ENCODE measurements at places on chromosomes 3 and 15.

DNA sequence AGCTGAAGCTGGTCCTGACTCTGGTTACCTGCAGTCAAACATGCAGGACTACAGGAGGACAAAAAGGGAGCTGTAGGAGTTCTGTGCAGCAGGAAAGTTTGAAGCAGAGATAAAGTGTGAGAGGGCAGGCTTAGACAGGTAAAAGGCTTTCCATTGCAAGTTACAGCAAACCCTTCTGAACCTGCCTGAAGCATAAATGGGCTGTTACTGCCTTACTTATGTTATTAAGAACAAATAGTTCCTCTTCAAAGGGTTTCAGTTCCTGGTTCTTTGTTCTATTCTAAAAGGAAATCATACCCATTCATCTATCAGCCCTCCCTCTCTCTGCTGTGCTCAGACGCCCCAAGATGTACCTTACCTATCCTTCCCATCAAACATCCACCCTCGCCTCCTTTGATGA, 52.4 kb upstream of the CACNA2D3 start:
- no peak for DNase-seq

- no peak for DNase-seq
These were observed 428.5 kb upstream of the CNTN3 start for GRCh38 chr3:75042941-75043340.

DNA sequence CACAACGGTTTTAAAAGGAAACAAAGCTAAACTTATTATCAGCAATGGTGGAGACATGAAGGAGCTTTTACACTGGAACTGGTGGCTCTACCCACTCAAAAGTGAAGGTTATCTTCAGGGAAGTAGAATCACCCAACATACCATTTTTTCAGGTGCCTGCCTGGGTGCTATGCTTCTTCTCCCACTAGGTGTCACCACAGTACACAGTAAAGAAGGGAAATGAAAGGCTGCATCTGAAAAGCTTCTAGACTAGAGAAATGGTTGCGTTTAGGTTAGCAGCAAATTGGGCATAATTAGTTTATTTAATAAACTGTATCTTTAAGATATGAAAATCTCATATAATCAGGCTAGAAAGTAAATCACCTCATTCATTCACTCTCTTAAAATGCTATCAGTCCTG, 47.0 kb upstream of the SELENOK start:
- DNase-seq, result no peak

DNA sequence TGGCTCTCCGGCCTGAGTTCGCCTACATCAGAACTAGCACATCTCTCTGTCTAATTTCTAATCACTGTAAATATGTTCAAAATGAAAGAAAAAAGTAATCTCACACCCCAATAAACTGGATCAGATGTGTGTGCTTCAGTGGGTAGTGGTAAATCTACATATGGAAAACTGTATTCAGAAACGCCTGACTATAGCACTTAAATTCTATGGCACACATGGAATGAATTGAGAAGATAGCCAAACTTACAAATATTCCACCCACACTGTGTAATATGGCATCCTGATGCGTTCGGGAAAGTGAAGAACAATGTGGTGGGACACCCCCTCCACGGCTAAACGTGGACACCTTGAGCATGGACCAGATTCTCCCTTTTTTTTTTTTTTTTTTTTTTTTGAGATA, 40.6 kb upstream of the BOC start:
- DNase-seq, result no peak

GRCh38 chr15:95226835-95227234, 995.5 kb downstream of the MCTP2 start:
- no peak for DNase-seq

- no peak for DNase-seq
These were observed 55.0 kb downstream of the SETD5 start for GRCh38 chr3:9452417-9452816.

- no peak for DNase-seq
These were observed 59.4 kb downstream of the TMEM44 start for GRCh38 chr3:194573680-194574437.

- no peak for DNase-seq
These were observed 34.6 kb downstream of the FGD5 start for GRCh38 chr3:14853271-14853951.

DNA sequence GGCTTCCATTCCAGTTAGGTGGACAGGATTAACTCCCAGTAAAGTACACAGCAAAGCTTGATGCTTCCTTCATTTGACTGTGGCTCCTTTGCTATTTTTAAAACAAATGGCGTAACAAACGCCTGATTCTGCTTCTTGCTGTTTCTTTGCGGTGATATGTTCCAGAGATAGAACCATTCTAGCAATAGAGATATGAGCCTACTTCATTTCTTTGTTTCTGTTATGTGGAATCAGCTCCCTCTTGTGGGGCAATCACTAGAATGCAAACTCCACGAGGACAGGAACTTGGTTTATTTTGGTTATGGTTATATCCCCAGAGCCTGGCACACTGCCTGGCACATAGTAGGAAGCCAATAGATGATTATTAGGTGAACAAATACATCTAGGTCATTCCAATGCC, 122.6 kb upstream of the SLC6A11 start:
- DNase-seq, result no peak

DNA sequence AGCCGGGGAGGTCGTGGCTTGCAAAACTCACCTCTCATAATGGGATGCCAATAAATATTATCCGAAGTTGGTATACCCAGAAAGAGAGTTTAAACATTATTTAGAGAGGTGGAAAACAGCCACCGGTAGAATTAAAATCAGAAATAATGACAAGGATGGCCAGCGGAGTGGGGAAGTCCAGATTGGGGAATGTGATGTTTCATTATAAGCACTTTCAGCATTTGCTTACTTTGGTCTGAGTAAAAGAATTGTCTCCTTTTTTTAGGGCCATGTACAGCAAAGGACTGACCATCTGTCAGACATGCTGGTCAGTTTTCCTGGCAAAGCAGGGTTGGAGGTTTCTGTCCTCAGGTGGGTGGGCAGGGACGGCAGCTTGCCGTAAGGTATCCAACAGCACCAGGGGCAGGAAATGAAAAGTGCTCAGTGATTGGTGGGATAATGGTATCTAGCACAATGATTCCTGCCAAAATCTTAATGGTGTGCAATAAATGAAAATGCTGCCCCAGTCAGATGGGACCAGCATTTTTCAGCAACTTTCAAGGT, 24.3 kb downstream of the APBA2 start:
- no peak for DNase-seq

- DNase-seq, result no peak
These were observed 427.5 kb downstream of the TUSC7 start for GRCh38 chr3:117137065-117137464.

- no peak for DNase-seq
These were observed 14.8 kb downstream of the ZIC1 start for GRCh38 chr3:147423798-147424580.

GRCh38 chr3:142863930-142864920, 24.7 kb downstream of the PCOLCE2 start:
- DNase-seq, result no peak

GRCh38 chr3:23356169-23356568, 153.0 kb downstream of the UBE2E2 start:
- no peak for DNase-seq
